ENCODE measurements at places on chromosomes 3 and 15. TPM values are rescaled to one million over a fixed set of nuclear protein-coding genes. Genes with fewer than 3 reads are reported as not detected.
A peak's percentile ranks its signal among the peaks of the same experiment; 100 is the strongest.

- no peak for DNase-seq
These were observed 66.0 kb upstream of the GCNT3 start for GRCh38 chr15:59545573-59545972.

- no peak for DNase-seq
These were observed 4.1 kb downstream of the FGD5 start for GRCh38 chr3:14822670-14823390.

DNA sequence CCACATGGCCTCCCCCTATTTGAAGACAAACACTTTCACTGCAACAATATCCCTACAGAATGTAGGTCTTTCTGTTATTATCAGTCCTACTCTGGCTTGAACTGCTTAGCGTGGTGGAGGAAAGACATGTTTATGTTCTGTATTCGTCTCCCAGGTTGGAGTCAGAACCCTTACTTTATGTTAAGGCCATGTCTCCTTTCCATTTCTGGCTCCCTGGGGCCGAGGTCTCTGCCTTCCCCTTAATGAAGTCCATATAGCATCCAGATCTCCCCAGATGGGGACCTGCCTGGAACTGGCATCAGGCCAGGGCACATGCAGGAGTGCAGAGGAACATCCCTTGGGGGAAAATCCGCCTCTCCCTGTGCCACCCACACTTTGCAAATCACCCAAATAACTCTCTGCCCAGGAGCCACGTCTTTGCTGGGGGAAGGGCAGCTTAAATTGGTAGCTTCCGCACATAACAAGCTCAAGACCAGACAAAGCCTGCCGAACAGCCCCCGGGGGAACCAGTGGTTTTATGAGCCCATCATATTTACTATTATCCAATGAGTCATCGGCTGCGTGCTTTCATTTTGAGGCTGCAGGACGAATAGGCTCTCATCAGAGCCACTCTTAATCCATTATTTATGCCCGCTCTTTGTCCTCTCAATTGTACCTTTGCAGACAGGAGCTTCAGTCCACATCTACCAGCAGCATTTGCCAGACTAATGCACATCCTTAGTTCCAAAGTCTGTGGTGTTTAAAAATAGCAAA lies 237.0 kb downstream of the UACA start:
- DNase-seq: peak; percentile 33

The MED12L gene
- total RNA-seq: 8.6 TPM

DNA sequence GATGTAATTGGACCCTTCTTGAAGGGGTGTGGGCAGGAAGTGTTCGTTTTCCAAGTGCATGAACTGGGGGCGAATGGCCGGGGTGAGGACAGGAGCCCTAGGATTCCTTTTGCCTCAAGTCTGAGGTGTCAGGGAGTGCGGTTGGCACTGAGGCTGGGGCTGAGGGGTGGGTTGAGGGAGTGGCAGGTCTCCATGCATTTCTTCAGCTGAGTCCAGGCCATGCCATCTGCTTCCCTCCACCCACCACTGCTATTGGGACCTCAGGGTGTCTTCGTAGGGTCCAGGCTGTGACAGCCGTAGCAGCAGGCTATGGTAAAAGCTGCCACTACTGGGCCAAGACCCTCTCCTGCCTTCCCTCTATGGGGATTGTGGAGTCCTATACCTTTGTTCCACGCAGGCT lies 25.6 kb upstream of the TSPAN3 start:
- DNase-seq: no peak

DNA sequence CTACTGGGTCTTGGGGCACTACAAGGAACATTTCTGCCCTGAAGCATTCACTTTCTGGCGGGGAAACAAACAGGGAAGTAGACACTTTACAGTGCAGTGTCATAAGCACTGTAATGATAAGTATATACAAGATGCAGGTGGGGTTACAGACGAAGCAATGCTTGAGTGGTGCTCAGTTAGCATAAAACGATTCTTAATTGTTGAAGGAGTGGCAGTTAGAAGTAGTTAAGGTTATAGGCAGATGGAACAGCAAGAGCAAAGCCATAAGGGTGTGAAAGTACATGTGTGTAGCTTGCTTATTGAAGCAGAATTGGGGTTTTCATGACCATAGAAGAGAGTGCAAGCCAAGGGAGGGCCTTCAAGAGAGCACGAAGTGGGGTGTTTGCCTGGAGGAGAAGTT lies 46.2 kb downstream of the SLC25A26 start:
- DNase-seq: no peak

The RAB6B gene
- total RNA-seq: 2.2 TPM

Data from transverse colon (tissue), 4 donors.